ENCODE measurements at places on chromosomes 7 and 10. TPM values are rescaled to one million over a fixed set of nuclear protein-coding genes. Genes with fewer than 3 reads are reported as not detected.

DNA sequence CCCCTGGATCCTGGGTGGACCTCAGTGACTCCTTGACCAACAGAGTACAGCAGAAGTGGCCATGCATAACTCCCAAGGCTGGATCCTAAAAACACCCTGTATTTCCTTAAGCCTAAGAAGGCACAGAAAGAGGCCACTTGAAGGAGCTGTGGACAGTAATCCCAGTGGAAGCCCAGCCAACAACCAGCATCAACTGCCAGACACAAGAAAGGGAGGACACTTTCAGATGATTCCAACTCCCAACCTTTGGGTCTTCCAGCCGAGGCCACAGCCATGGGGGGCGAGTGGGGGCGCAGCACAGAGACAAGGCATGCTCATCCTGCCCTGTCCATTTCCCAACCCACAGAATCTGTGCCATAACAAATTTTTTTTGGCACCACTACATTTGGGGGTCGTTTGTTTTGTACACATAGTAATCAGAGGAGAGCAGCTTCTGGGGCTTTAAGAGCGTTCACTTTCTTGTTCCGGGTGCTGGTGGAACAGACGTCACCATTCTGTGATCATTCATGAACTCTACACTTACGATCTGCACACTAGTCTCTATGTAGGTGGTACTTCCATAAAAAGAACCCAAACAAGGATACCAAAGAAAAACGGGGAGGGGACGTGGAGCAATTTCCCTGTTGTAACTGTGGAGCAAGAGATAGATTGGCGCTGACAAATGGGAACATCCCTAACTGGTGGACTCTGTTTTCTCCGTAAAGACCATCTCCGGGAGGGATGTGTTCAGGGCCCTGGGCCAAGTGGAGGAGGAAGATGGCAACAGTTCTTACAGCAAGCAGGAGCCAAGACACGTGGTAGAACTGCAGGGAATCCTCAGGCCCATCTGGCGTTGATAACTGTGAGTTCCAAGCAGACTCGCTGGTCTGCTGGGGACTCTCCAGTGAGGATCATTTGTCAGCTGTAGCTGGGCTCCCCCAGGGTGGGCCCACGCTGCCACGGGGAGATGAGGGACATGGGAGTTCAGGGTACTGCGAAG, 6.0 kb upstream of the SLC29A3 start:
- DNase-seq: peak; percentile 56

DNA sequence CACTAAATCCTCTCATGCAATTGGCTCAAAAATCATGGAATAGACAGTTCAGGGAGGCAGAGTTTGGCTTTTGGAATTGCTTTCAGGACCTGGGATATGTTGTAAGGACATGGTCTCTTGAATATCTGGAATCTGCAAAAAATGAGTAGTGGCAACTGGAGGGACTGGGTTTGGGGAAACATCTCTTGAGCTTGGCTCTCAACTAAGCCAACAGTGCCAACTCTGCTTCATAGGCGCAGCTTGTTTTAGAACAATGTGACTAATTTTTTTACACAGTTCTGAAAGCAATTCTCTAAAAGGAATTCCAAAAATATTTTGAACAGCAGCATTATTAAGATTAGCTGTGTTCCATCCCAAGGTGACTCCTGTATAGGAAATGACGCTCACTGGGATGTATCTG, 121.5 kb upstream of the DPP6 start:
- no peak for DNase-seq

DNA sequence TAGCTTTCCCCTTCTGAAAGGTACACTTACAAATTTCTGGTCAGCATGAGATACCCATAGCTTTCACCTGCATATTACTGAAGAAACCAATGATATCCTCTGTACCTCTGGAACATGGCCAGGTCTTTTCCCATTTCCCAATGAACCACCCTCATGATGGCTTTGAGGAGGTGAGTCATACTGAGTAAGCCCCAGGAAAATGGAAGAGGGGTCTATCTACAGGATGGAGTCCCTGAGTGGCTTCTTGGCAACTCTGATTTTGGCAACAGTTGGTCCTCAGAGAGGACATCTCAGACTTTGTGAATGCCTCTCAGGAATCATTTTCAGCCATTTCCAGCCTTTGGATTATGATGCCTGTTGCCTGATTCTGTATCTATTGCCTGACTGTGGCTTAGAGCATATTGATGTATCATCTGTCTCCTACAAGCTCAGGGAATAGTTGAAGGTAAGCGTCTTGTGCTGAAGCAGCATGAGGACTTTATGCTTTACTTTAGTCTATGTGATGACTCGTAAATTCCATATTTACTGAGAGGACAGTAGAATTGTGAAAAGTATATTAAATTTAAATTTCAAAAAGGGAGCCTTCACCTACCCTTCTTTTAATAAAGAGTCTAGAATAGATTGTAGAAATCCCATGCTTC, 84.7 kb upstream of the DKK1 start:
- peak; percentile 14 for DNase-seq

GRCh38 chr7:134690016-134690415, 43.4 kb downstream of the BPGM start:
- peak; percentile 55 for DNase-seq

DNA sequence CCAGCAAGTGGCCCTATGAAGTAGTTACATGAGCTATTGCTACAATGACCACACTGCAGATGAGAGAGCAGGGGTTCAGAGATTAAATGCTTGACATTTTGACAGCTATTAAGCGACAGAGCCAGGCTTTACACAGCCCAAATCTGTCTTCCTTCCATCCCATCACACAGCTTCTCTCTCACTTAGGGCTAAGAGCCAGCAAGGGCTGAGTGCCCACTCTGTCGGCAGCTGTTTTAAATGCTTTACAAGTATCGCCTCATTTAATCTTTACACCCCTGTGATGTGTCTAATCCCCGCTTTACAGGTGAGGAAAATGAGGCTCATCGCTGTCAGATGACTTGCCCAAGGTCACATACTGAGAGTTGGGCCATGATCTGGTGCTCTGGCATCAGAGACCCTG, 15.2 kb upstream of the OPALIN start:
- DNase-seq: no peak

- peak; percentile 7 for DNase-seq
Observed at GRCh38 chr7:151167197-151167961, at the start of gene GBX1. TSS of gene GBX1 (minus strand) at chr7:151167694. CDS start at chr7:151167548, 146 bp downstream.

The ARHGEF35 gene
- 4.4 TPM for total RNA-seq

Measured in astrocyte (in vitro differentiated cells and primary cell).